ENCODE measurements at places on chromosomes 6 and 20.
A peak's percentile ranks its signal among the peaks of the same experiment; 100 is the strongest.

- DNase-seq = peak; percentile 15
These were observed 104.5 kb upstream of the ADGRF1 start for GRCh38 chr6:47146431-47147174.

- no peak for DNase-seq
These were observed 37.0 kb downstream of the SYTL3 start for GRCh38 chr6:158686791-158687381.

DNA sequence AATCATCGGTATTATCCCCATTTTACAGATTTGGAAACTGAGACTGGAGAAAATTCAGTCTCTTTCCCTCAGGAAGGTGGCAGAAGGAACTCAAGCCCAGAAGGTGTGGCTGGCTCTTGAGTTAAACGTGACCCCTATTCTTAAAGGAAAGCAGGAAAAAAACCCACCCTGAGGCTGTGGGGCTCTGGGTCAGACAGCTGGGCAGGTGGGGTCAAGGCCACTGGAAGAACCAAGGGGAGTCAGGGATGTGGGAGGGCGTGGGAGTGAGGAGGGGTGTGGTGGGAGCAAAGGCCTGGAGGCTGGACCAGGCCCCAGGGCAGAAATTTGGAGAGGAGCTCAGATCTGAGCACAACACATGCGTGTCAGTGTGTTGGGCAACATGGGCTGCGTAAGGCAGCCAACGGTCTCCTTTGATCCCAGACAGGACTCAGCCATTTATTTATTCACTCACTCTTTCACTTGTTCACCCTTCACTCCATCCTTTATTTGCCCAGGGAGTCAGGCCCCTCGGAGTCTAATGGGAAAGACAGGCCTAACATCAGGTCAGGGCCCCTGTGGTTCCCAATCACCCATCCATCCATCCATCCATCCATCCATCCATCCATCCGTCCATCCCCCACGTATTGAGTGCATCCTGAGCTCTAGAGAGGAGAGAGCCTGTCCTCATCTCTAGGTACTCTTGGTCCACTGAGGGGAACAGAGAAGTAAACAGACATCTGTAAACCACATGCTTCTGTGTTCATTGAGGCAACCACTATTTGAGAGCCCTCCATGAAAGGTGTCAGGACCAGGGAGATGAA lies 165.0 kb downstream of the VEGFA start:
- DNase-seq = no peak

- DNase-seq = no peak
These were observed 55.0 kb upstream of the DACT2 start for GRCh38 chr6:168374541-168375071.

DNA sequence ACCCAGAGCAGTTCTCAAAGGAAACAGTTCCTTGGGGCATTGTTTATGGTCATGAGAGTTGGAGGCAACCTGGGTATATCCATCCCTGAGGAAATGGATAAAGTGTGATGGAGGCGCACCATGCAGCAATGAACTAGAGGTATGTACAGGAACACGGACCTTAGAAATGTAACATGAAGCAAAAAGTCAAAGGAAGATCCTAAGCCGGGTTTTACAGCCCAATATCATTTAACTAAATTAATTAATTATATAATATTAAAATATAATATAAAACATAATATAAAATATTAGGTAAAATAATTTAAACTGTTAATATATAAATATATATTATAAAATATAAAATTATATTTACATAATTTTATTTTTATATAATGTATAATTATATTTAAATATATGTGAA lies 44.1 kb upstream of the RNF8 start:
- DNase-seq = no peak

DNA sequence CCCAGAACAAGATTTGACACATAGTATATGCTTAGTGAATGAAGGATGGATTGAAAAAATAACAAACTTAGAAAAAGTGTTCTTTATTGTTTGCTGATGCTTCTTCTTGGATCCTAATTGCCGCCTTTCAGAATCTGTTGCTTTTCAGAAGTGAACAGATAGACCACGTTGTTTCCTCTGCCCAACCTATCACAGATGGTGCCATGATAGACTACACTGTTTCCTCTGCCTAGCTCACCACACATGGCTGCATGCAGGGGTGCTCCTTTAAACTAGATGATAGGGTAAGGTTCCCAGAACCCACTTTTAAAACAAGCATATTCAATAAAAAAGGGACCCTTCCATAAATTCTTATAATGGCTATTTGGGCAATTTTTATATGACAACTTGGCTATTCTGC lies 4.6 kb upstream of the RGS17 start:
- no peak for DNase-seq

Measured in LoVo (cell line).